ENCODE measurements at places on chromosomes 16 and 17.

- DNase-seq: no peak
These were observed 120.0 kb upstream of the GOT2 start for GRCh38 chr16:58853854-58854791.

- DNase-seq: peak; percentile 53
These were observed 1.2 kb upstream of the SPAG9 start for GRCh38 chr17:51121620-51122472.

DNA sequence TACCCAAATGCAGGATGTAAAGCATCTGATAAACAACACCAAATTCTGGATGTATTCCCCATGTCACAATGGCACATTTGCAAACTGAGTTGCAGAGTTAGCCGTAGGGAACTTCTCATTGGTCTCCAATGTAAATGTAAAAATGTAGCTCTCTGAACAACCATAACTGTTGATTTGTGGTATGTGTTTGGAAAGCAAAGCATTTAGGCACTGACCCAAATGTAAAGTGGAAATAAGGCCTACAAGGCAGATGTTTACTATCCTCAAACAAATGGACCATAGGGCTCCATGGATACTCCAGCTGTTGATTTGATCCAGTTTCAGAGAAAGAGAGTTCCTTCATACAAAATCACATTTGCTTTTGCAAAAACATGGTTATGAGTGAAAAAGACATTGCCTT is 223.0 kb upstream of the ELAC2 start:
- no peak for DNase-seq

DNA sequence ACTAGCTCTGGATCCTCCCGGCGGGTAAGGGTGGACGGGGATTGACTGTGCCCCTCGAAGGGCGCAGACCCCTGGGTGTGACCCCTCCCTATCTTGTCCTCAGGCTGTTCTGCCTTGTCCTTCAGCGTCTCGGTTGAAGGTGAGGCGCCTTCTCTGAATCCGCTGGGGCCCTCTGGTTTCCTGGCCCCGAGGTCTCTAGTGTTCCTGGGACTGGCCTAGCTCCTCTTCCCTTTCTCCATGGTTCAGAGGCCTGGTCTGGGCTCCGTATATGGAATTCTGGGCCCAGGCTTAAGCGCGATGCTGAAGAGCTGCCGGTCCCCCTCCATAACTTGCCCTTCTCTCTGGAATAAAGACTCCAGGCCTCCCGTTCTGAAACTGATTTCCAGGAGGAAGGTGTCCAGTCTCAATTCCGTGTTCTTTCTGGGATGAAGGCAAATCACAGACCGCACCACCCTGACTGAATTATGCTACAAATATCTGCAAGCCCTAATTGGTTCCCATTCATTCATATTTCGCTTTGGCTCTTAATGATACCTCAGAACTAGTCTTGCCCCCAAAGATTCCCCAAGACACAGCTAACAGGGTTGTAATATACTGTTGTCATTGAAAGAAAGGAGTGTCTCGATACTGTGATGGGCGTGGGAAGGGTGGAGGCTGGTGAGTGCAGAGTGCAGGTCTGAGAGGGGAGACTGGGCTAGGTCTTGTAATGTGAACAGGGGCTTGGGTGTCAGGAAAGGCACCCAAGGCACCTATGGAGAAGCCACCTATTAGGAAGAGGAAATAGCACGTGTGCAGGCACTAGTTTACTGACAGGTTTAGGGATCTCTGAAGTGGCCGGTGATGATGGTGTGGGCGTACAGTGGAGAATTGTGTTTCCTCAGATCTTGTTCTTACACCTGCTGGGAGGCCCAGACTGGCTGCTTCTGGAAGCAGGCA is 851 bp downstream of the EDC4 start:
- peak; percentile 11 for DNase-seq

GRCh38 chr17:82415786-82416185 is 2.4 kb upstream of the HEXD start:
- no peak for DNase-seq

DNA sequence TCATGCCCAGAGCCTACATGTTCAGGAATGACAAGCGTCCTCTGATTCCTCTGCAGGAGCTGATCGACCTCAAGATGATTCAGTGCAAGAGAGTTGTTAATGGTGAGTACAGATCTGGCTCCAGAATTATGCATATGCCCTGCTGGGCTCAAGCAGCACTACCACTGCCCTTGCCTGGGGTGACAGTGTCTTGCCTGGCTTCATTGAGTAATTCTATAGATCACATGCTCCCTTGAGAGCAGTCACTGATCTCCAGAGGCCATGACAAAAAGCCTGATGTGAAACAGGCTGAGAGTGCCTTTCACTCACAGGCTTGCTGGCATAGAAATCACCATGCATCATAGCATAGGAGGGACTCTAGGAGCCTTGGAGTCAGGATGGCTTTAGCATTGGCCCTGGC is 26.4 kb downstream of the DUS2 start:
- no peak for DNase-seq

- DNase-seq: no peak
These were observed 57.9 kb downstream of the ANKFY1 start for GRCh38 chr17:4205917-4206316.

GRCh38 chr16:16881814-16882213 is 502.9 kb downstream of the NPIPA7 start:
- no peak for DNase-seq

DNA sequence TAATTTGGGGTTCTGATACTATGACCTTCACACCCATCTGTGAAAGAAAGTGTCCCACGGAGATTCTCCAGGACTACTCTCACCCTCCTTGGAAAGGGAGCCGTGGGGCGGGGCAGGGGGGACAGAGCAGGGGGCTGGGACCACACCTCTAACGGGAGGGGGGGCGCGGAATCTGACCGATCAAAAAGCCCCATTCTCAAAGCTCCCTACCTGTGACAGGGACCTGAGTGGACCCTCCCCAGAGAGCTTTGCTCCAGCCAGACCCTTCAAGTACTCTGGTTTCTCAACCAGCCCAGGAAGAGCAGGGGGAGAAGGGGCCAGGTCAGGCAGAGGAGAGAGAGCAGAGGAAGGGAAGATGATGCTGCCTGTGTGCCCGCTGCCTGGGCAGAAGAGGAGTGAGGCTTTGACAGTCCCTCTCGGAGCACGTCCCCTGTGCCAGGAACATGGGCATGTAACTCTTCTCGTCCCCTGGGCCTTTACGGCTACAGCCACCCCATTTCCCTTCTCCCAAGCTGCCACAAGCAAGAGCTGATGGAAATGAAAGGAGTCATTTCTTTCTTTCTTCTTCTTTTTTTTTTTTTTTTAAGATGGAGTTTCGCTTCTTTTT is 682 bp downstream of the XAF1 start:
- DNase-seq: no peak

DNA sequence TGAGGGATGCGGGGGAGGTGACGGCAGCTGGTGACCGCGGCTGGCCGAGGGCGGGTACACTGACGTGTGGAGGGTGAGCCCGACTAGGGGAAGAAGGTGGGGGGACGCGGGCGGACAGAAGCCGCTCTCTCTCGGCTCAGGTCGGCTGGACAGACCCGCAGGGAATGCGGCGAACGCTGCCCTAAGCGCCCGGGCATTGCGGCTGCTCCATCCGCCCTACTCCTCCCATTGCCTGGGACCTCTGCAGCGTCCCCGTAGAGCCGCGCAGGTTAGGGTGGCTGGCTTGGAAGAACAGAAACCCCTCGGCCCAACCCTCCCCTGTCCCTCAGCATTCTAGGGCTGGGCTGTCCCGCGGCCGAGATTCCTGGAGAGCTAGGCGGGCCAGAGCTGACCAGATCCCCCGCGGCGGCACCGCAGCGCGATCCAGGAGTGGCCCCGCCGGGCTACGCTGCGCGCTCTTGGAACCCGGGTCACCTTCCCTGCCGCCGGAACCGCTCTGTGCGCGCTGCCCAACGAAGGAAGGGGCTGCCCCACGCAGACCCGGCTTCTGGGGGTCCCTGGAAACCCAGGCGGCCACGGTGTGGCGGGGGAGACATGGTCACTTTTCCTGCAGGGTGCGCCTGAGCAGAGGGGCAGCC is 3.0 kb downstream of the DLX4 start:
- no peak for DNase-seq

GRCh38 chr17:28381141-28381825 is 9.8 kb downstream of the SARM1 start:
- no peak for DNase-seq

Measured in amygdala (tissue), 56 donors.